ENCODE measurements at places on chromosomes 4 and X.

- DNase-seq = peak; percentile 50
Measured at GRCh38 chrX:119790977-119791436, 423 bp downstream of the RPL39 start.

DNA sequence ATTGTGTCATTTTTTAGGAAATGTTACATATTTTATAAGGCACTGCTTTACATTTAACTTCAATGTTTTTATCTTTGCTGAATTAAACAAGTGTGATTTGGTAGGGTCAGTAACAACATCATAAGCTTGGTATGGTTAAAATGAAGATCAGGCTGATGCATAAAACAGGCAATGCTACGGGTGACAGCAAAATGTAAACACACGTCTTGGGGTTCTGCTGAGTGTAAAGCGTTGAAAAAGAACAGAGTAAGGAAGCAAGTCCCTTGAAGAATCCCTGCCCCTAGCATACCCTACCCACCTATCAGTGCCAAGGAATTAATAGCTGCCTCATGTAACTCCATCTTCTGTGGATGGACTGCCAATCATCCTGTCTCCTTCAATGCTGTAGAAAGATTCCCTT lies 157.0 kb downstream of the CBLL2 start:
- DNase-seq = no peak

GRCh38 chr4:71275570-71275969 lies 63.2 kb upstream of the SLC4A4 start:
- no peak for DNase-seq

GRCh38 chrX:13536551-13536950 lies 32.9 kb upstream of the EGFL6 start:
- DNase-seq = no peak

GRCh38 chr4:110614173-110614963 lies 8.5 kb downstream of the PITX2 start:
- DNase-seq = no peak

DNA sequence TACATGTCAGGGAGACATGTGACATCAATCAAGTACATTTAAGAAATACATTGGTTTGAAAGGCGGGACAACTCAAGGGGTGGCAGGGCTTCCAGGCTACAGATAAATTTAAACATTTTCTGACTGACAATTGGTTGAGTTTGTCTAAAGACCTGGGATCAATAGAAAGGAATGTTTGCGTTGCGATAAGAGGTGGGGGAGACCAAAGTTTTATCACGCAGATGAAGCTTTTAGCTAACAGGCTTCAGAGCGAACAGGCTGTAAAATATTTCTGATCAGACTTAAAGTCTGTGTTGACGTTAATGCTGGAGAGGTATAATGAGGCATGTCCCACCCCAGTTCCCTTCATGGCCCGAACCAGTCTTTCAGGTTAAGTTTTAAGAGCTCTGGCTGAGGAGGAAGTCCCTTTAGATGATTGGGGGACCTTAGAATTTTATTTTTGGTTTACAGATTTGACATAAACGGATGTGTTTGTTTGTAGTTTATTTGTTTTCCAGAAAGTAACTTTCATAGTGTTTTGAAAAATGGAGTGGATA lies 346.7 kb upstream of the RASGEF1B start:
- DNase-seq = no peak
